ENCODE measurements at places on chromosomes 3 and 15.

GRCh38 chr3:11619946-11620652 is 23.6 kb downstream of the VGLL4 start:
- H3K36me3 ChIP-seq: peaks cover 3% of the 10 kb centered on the region
- H3K4me1 ChIP-seq: peaks cover 76% of the 10 kb centered on the region
- no peaks in the 10 kb centered on the region for H3K27me3 ChIP-seq
- H3K4me3 ChIP-seq: peak overlapping the region; percentile 25
- no peak for DNase-seq
- no peak overlapping the region for H3K27ac ChIP-seq

DNA sequence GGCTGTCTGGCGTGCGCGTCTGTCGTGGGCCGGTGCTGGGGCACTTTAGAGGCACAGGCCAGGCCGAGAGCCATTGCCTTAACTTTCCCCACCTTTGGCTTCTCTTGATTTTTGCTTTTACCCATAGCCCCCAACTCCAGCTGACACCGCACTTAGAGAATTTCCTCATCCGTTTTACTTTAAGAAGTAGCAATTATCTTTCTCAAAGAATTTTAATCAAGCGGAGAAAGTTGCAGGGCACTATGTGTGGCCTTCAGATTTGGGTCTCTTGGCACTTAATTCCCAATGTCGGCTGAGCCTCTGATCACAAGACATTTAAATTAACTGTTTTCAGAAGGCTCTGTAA is 1.2 kb downstream of the ALDH1A3 start:
- no peak overlapping the region for H3K27ac ChIP-seq
- peaks cover 87% of the 10 kb centered on the region for H3K27me3 ChIP-seq
- peak overlapping the region; percentile 57 for H3K4me3 ChIP-seq
- no peaks in the 10 kb centered on the region for H3K4me1 ChIP-seq
- DNase-seq: no peak
- H3K36me3 ChIP-seq: no peaks in the 10 kb centered on the region

DNA sequence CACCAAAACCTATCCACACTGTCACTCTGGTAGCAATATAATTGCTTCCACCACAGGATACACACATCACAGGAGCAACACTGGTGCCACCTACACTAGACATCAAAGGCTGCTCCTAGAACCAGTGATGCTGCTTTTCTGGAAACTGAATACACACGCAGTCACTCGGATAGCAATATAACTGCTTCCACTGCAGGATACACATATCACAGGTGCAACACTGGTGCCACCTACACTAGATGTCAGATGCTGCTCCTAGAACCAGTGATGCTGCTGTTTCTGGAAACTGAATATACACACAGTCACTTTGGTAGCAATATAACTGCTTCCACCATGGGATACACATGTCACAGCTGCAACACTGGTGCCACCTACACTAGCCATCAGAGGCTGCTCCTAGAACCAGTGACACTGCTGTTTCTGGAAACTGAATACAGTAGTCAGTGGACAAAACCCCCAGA is 6.9 kb upstream of the TNFSF10 start:
- H3K36me3 ChIP-seq: no peaks in the 10 kb centered on the region
- DNase-seq: no peak
- no peak overlapping the region for H3K27ac ChIP-seq
- peaks cover 9% of the 10 kb centered on the region for H3K4me1 ChIP-seq
- no peaks in the 10 kb centered on the region for H3K27me3 ChIP-seq

GRCh38 chr15:60590935-60591495 is 112.1 kb upstream of the ICE2 start:
- peak overlapping the region; percentile 89 for H3K27ac ChIP-seq
- H3K4me1 ChIP-seq: peaks cover 26% of the 10 kb centered on the region
- peak; percentile 45 for DNase-seq

GRCh38 chr3:45541326-45542321 is 52.9 kb upstream of the LIMD1 start:
- H3K27ac ChIP-seq: peak overlapping the region; percentile 54
- no peak overlapping the region for H3K4me3 ChIP-seq
- DNase-seq: no peak
- H3K4me1 ChIP-seq: peaks cover 8% of the 10 kb centered on the region
- no peaks in the 10 kb centered on the region for H3K27me3 ChIP-seq

- H3K4me1 ChIP-seq: no peaks in the 10 kb centered on the region
- H3K27ac ChIP-seq: no peak overlapping the region
- DNase-seq: no peak
- no peak overlapping the region for H3K4me3 ChIP-seq
These were observed 123.0 kb downstream of the VGLL3 start for GRCh38 chr3:86867982-86868381.

DNA sequence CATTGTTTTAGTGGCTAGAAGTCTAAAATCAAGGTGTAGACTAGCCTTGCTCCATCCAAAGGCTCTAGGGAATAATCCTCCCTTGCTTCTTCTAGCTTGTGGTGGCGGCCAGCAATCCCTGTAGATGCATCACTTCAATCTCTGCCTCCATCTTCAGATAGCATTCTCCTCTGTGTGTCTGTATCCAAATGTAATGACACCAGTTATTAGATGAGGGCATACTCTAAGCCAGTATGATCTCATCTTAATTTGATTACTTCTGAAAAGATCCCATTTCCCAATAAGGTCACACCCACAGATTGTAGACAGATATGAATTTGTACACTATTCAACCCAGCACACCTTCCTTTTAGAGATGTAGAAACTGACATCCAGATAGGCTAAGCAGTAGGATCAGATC is 334.5 kb upstream of the KCNMB2 start:
- H3K4me1 ChIP-seq: no peaks in the 10 kb centered on the region
- no peak for DNase-seq
- H3K27me3 ChIP-seq: no peaks in the 10 kb centered on the region
- H3K4me3 ChIP-seq: no peak overlapping the region

DNA sequence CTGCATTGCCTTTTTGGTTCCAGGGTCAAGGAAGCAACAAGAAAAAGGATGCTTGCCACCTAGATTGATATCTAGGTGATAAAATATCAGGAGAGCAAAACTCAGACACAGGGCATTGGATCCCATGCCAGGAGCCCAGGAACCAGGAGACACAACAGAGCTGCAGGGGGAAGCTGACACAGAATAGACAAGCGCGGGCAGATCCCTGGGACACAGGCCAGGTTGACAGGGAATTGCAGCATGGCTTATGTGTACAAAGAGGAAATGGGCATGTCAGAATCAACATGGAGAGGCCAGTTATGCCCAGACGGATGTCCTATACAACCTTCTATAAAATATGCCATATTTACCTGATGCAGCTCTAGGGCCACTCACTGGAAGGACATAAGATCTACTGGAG is 84.2 kb downstream of the SEMA6D start:
- no peaks in the 10 kb centered on the region for H3K4me1 ChIP-seq
- H3K4me3 ChIP-seq: no peak overlapping the region
- H3K27me3 ChIP-seq: no peaks in the 10 kb centered on the region
- no peak overlapping the region for H3K27ac ChIP-seq
- no peak for DNase-seq

DNA sequence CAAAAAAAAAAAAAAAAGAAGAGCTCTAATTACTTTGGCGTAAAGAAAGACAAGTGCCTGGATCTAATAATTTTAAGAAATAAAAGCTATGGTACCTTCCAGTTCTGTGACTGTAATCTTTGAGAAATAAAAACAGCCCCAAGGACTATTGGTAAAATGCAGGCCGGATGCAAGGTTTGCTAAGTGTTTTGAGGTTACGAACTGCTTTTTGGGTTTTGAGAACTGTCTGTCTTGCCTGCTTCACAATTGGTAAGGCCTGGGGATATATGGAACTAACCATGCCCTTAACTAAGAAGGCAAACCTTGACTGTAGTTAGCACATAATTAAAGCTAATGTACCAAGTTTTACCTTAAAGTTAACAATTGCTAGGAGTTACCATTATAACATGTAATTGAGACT is 388.4 kb upstream of the CBLB start:
- no peaks in the 10 kb centered on the region for H3K27me3 ChIP-seq
- peak overlapping the region; percentile 7 for H3K4me3 ChIP-seq
- no peak for DNase-seq
- no peaks in the 10 kb centered on the region for H3K4me1 ChIP-seq
- H3K27ac ChIP-seq: no peak overlapping the region
- no peaks in the 10 kb centered on the region for H3K36me3 ChIP-seq

DNA sequence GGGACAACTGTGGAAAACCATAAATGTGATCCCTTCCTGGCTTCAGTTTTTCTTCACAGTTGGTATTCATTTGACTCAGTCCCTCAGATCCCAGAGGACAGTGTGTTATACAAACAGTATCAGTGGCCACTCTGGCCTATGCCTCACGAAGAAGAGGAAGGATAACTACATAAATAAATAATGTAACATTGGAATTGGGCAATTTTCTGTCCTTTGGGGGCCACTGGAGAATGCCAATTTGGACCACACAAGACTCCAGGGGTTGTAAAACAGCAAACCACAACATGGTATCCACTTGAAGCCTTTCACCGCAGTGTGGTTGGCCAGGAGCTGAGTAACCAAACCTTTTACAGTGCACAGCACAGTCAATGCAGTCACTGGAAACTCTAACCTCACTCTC is 1077.0 kb downstream of the ROBO2 start:
- no peak overlapping the region for H3K4me3 ChIP-seq
- H3K4me1 ChIP-seq: no peaks in the 10 kb centered on the region
- DNase-seq: no peak
- no peaks in the 10 kb centered on the region for H3K36me3 ChIP-seq

- H3K27ac ChIP-seq: no peak overlapping the region
- H3K27me3 ChIP-seq: no peaks in the 10 kb centered on the region
- no peak for DNase-seq
These were observed 52.0 kb downstream of the VPS8 start for GRCh38 chr3:184864000-184864399.

DNA sequence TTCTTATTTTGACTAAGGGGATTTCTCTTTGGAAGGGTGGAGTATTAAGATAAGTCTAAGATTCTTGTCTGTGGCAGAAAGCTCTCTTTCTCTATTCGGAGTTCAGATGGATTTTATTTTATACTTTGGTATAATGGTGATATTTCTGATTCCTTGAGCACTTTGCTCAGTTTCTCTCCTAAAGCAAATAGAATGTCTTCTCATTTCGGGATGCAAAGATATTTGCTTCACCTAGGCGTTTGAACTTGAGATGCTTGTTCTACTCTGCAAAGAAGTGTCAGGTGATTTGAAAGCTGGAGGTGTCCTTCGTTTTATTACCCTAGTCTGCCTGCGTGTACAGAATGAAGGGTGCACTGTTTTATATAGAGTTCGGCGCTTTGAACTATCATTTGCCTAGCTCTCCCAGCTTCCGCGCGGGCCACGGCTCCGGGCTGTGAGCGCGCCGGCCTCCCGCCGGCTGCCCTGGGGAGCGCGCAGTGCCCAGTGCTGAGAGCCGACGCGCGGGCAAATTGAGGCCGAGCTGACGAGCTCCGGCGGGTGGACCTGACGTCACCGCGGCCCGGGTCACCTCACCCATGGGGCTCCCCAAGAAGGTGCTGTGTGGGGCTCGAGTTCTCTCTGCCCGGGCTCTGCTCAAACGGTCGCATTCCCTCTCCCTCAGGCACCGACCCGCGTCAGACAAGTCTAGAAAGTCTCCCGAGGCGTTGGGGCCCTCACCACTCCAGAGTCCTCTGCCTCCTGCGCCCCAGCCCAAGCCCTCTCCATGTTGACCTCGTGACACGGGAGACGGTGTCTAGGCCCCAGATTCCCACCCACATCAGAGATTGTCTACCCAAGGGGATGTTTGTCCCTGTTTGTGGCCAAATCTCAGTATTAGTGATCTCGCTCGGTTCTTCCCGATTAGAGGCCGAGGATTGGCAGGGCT is 7.5 kb downstream of the SOX2 start:
- peaks cover 17% of the 10 kb centered on the region for H3K36me3 ChIP-seq
- DNase-seq: no peak
- H3K27ac ChIP-seq: no peak overlapping the region
- no peaks in the 10 kb centered on the region for H3K4me1 ChIP-seq
- H3K4me3 ChIP-seq: no peak overlapping the region

- H3K4me1 ChIP-seq: no peaks in the 10 kb centered on the region
- peaks cover 42% of the 10 kb centered on the region for H3K27me3 ChIP-seq
- no peak overlapping the region for H3K27ac ChIP-seq
- no peak for DNase-seq
- no peak overlapping the region for H3K4me3 ChIP-seq
These were observed 189.6 kb upstream of the THBS1 start for GRCh38 chr15:39391230-39391629.

- no peaks in the 10 kb centered on the region for H3K4me1 ChIP-seq
- DNase-seq: no peak
- no peaks in the 10 kb centered on the region for H3K36me3 ChIP-seq
- no peaks in the 10 kb centered on the region for H3K27me3 ChIP-seq
These were observed 302.9 kb upstream of the RARB start for GRCh38 chr3:25125201-25125600.

DNA sequence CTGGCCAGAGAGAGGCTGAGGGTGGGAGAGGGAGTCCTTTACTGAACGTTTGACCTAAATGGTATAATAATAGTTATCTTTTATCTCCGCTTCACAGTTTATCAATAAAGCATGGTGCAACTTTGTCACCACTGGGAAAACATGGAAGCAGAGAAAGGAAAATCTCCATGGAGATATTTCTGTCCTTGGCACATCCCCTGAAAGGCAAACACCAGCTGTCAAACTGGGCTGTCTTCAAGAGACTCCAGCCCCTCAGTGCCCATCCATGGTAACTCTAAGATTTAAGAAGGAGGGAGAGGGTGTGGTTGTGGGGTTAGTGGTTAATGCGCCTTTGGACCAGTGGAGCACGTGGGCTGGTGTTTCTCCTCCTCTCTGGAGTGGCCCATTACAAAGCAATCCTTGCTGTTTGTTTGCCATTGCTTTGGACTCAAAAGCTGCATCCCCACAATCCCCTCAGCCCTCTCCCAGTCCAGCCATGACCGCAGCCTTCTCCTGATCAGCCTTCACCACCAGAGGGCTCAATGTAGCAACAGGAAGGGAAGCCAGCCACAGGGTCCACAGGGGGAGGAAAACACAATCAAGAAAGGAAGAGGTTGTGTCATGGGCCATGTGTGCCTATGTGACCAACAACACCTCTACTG is 38.2 kb upstream of the FAM174B start:
- H3K36me3 ChIP-seq: no peaks in the 10 kb centered on the region
- peaks cover 3% of the 10 kb centered on the region for H3K4me1 ChIP-seq
- no peak overlapping the region for H3K4me3 ChIP-seq

DNA sequence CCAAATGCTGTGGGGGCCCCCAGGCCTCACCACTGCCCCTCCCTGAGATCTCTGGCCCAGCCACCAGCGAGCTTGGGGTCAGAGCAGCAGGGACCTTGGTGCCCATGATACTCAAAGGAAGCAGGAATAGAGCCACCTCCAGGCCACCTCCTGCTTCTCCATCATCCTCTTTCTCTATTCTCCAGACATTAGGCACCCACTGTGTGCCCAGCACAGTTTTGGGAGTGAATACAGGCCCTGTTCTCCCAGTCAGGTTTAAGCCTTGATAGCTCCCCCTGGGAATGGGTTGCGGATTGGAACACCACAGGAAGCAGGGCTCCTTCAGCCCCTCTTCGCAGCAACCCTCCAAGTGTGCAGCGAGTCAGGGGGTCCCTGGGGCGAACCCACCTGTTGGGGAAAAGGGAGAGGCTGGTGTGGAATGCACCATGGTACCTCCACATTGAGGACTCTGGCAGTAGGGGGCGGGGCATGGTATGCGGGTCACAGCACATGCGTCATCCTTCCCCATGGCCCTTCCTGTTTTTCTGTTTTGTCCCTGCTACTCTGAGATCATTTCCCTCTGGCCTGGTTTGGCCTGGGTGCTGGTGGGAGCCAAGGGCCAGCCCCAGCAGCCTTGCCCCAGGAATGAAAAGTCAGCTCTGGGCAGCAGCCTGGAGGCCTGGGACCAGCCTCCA is 14.2 kb upstream of the SEMA3B start:
- H3K4me1 ChIP-seq: peaks cover 23% of the 10 kb centered on the region
- peaks cover 74% of the 10 kb centered on the region for H3K36me3 ChIP-seq
- no peaks in the 10 kb centered on the region for H3K27me3 ChIP-seq
- no peak overlapping the region for H3K4me3 ChIP-seq
- H3K27ac ChIP-seq: no peak overlapping the region
